ENCODE measurements at places on chromosomes 4 and X. TPM values are rescaled to one million over a fixed set of nuclear protein-coding genes. Genes with fewer than 3 reads are reported as not detected.

DNA sequence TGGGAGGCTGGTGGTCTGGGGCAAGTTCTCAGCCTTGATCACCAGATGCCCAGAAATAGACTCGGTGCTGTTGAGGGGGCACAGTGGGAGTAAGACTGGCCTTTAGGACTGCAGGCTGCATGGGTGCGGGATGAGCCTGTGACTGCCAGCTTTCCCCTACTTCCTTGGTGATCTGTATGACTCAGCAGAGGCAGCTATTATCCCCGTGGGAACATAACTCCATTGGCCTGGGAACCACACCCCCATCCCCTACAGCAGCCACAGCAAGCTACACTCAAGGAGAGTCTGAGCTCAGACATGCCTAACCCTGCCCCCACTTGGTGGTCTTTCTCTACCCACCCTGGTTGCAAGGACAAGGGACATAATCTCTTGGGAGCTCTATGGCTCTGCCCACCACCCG lies 20.6 kb downstream of the CLIC2 start:
- no peak for DNase-seq

Gene MFAP3L
- total RNA-seq: 5.5 TPM

GRCh38 chr4:87844452-87844851 lies 11.7 kb downstream of the MEPE start:
- no peak for DNase-seq

DNA sequence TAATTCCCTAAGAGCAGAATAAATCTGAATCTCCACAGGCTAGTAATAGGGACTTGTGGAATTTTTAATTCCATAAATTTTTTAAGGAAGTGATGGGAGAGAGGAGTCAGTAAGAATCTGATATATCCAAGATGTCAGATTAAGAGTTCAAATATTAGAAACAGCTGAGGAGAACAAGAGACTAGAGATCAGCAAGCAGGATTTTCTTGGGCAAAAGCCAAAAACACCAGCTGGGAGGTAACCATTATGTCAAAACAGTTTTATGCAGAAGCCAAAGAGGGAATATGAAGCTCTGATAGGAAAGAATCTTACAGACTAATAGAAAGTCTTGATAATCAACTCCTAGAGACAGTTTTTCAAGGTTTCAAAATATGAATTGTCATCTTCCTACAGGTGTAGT lies 72.2 kb upstream of the RBPJ start:
- DNase-seq: peak; percentile 16

Gene NRK
- total RNA-seq: 0.06 TPM

Gene LDB2
- 6.9 TPM for total RNA-seq

DNA sequence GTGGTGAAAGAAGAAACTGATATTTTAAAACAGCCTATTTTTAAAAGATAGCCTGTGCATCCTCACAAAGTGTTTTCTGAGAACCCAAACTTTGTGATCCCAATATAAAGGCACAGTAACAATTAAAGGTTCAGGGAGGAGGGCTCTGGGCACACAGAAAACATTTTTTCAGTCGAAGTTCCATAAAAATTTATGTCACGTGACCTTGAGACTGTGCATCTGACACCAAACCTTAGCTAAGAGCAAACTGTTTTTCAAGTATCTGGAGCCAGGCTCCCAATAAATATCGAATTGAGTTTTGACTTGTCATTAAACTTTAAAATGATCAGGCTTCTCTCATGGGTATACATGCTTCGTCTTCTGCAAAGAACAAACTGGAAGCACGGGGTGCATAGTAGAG lies 177.9 kb downstream of the BEND2 start:
- DNase-seq: no peak

DNA sequence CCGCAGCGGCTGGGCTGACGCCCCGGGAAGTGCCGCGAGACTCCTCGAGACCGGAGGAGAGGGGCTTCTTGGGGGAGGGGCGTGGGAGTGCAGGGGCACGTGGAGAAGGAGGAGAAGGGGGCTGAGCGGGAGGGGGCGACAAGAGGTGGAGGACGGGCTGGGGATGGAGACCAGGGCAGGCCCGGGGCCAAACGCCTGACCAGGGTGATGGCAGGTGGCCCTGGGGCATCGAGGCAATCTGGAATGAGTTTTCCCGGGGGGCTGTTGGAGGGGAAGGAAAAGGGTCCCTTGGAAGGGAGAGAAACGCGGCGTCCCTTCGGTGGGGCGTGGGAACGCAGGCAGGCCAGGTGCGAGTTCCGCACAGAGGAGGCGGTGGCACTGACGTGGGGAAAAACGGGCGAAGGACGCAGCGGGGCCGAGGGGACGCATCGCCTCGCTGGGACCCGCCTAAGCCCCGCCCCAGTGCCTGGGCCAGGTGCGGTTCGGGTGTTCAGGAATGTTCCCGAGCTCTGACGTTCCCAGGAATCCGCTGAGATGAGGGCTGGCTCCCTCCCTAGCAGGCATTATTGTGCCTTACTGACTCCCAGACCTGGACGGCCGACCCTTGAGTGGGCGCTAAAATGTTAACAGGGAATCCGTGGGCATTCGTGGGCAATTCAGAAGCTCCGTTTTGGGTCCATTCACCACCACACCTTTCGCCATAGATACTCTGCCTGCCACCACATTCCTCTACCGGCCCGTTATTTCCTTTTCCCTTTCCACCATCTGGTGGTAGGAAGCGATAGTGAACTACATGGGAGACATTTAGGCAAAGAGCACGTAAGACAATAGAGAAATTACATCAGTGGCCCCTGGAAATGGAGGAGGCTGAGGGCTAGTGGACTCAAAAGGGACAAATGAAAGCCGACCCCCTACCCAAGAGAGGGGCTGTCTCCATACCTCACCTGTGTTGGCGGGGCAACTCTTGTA lies 795 bp upstream of the SH3KBP1 start:
- peak; percentile 65 for DNase-seq

Gene ZNF81
- 11.8 TPM for total RNA-seq

- no peak for DNase-seq
Observed at GRCh38 chrX:10288373-10288975, 131.7 kb downstream of the CLCN4 start.

DNA sequence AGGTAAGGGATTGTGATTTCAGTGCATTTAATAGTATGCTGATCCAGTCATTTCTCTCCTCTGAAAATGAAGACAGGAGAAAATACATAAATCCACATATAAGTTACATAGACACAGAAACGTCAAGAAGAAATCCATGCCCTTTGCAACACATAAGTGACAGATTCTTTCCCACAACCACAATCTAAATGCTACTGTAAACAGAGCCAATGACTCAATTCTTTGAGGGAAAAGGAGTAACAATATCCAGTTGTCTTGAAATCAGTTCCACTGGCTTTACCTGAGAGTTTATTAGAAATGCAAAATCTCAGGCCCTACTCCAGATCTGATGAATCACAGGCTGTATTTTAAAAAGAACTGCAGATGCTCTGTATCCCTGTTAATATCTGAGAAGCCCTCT lies 66.4 kb downstream of the ARAP2 start:
- no peak for DNase-seq

Gene DHRSX
- total RNA-seq: 32.2 TPM

GRCh38 chrX:132968296-132968949 lies 10.0 kb upstream of the HS6ST2 start:
- DNase-seq: no peak

Gene MND1
- 1.5 TPM for total RNA-seq

Gene TMEM150C
- 3.7 TPM for total RNA-seq

GRCh38 chr4:98919996-98920395 lies 8.9 kb downstream of the EIF4E start:
- no peak for DNase-seq

GRCh38 chrX:17656556-17656955 lies 80.7 kb upstream of the SCML1 start:
- no peak for DNase-seq

- DNase-seq: no peak
Observed at GRCh38 chr4:80911458-80911857, 119.0 kb upstream of the BMP3 start.

- no peak for DNase-seq
Observed at GRCh38 chrX:39527025-39527424, 570.7 kb downstream of the BCOR start.

GRCh38 chr4:179372746-179373145 lies 1930.5 kb upstream of the AGA start:
- DNase-seq: no peak

GRCh38 chrX:5842601-5843000 lies 386.1 kb downstream of the NLGN4X start:
- no peak for DNase-seq

- no peak for DNase-seq
Observed at GRCh38 chrX:133948895-133949294, 36.5 kb downstream of the GPC3 start.

DNA sequence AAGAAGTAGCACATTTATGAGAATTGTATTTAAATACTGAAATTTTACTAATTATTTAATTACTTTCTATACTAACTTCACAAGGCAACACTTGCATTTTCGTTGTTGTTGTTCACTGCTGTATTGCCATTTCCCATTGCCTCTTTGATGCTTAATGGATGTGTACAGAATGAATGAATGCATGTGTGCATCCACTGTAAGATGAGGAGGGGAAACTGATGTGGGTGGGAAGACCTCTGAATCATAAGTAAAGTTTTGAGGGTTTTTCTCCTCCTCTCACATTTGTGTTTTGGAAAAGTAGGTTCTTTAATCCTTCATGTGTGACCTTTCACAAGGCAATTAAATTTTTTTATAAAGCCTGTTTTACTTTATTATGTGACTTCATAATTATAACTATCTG lies 46.8 kb downstream of the PDLIM5 start:
- DNase-seq: no peak

Gene SUPT20HL1
- total RNA-seq: not detected

GRCh38 chr4:87032884-87033533 lies 98.2 kb downstream of the AFF1 start:
- no peak for DNase-seq

GRCh38 chr4:83850435-83850834 lies 314.5 kb downstream of the GPAT3 start:
- no peak for DNase-seq

DNA sequence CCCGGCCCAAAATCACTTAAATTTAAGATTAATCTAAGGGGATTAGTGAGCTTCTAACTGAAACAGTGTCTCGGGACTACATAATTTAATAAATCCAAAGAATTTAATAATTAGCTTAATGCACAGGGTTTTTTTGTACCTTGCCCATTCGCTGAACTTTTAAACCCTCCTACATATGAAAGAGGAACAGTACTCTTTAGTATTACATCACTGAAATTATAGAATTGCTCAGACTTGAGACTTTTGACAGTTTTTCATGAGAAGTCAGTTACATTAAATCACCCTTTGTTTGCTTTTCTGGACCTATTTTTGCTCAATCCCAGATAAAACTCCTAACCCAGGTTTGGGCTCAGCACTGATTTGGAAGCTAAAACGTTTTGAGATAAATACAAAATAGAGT lies 2.4 kb upstream of the TADA2B start:
- no peak for DNase-seq

- no peak for DNase-seq
Observed at GRCh38 chr4:10640561-10641201, 43.9 kb downstream of the CLNK start.

DNA sequence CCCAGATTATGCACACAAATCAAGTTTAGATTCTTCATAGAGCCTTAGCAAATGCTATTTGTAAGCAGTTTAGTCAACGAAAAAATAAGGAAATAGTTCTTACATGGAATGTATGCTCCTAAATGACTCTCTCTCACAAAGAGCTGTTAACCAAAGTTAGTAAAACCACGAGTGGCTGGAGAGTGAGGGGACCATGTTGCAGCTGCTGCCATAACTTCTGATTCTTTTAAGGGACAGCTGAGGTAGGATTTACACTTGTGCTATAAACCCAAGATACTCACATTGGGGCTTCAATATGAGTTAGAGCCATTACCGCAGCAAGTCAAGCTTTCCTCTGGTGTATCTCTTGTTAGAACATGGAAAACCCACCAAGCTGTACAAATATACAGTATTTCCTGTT lies 2.7 kb downstream of the DOCK11 start:
- DNase-seq: no peak

Gene MMAA
- total RNA-seq: 15.0 TPM

DNA sequence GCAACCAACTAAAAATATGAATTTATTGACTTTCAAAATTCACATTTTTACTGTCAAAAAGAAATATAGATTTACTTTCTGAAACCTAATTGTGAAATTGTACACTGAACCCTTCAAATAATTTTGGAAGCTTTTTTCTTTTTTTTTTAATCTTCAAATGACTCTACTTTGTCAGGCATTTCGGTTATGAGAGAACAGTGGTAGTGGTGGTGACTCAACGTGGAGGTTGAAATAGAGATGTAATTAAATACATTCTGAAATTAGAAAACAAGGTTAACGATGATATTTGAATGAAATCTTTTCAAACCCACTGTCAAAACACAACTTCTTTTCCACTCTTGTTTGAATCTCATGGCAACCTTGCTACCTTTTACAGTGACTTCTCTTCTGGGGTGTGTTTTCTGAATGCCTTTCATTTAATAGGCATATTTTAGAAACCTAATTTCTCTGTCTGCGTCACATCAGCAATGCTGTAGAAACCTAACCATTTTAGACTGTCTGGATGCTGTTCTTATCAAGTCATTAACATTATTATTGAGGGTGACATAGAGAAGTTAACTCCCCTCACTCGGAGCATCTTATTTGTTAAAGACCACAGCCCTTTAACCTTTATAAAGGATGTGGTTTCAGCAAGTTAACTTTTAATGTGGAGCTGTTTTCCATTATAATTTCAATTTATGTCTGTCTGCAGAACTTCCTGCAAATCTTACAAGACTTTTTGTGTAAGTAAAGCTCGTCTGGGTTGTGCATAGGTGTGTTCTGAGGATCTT lies 136.8 kb downstream of the PCDH7 start:
- no peak for DNase-seq

DNA sequence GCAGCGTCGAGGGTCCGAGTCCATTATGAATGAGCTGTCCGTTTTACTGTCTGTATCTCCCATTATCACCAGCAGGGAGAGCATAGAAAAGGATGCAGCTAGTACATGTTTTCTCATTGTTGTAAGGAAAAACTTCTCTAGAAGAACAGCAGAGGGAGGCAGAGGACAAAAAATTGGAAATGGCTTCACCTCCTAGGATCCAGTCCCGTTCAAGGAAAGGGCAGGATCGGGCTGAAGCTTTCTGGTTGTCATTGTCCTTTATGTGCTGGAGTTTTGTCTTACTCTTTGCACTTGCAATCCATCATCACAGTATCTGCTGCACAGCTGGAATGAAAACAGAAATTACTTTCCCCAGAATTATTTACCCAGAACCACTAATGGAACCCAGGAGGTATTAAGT lies 14.7 kb downstream of the NDP start:
- DNase-seq: no peak

Gene SYP
- total RNA-seq: 6.9 TPM

- no peak for DNase-seq
Observed at GRCh38 chrX:84729809-84730208, 227.6 kb upstream of the HDX start.

Measured in left colon (tissue), 2 donors.